NCI-H1417 (cell line): ENCODE measurements at places on chromosomes 2 and 18.
A peak's percentile ranks its signal among the peaks of the same experiment; 100 is the strongest.

DNA sequence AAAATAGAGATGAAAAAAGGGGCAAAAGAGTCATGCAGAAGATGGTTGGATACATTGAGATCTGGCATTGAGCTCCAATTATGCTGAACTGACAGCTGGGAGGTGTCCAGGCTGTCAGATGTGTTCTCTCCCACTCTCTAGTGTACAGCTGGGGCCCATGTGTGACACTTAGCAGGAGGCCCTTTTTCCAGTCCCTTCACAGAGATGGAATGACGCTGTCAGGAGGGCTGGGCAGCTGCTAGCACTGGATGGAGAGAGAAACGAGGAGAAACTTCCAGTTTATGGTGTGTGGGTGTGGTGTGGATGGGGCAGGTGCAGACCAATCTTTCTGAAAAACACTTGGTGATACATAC, 437.7 kb upstream of the HS6ST1 start:
- DNase-seq: no peak

GRCh38 chr2:232382331-232383225, 4.0 kb downstream of the ALPP start:
- DNase-seq: no peak

GRCh38 chr2:64311948-64312621, 141.9 kb upstream of the LGALSL start:
- DNase-seq: no peak

- DNase-seq: no peak
Observed at GRCh38 chr2:63046552-63046951, 4.1 kb upstream of the OTX1 start.

- no peak for DNase-seq
Observed at GRCh38 chr2:233358947-233359346, 4.7 kb downstream of the DGKD start.

- DNase-seq: no peak
Observed at GRCh38 chr18:28855989-28856388, 679.1 kb upstream of the CDH2 start.

- DNase-seq: no peak
Observed at GRCh38 chr18:62621546-62621945, 93.8 kb upstream of the PHLPP1 start.

- DNase-seq: no peak
Observed at GRCh38 chr2:212064318-212064717, 474.3 kb downstream of the ERBB4 start.

- no peak for DNase-seq
Observed at GRCh38 chr2:219611866-219612576, 14.4 kb downstream of the STK11IP start.

DNA sequence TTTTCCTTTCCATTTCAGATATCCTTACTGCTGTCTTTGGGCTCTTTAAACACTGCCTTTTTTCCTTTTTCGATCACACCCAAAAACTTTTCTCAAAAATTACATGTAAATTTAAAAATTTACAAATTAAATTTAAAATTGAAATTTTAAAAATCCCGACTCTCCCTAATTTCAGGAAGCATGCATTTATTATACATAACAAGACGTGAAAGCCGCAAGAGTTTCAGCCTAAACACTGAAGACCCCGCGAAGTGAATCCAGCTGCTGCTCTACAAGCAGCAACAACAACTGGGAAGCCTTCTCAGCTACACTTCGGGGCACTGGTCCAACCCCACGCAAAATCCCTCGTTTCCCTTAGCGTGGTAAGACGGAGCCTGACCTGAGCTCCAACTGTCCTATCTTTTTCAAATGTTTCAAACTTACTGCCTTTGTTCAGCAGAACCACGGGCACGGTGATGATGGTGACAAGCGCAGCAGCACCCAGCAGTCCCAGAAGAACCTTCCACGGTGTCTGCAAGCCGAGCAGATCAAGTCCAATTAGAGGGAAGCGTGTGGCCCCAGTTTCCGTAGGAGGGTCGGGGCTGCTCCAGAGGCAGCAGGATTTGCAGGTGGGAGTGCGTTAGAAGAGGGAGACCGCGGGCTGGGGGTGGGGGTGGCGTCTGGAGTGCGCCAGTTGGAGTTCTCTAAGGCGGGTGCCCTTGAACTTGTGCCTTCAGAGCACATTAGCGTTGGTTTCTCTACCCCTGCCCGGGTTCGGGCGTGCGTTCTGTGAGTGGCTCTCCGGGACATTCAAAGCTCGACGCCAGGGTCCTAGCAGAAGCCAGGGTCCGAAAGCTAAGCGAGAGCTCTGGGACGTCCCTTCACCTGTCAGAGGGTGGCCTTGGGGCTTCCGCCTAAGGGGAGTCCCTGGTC, 783 bp downstream of the DPP4 start:
- DNase-seq: no peak

GRCh38 chr2:206232287-206233035, 42.0 kb upstream of the ZDBF2 start:
- DNase-seq: peak; percentile 91

DNA sequence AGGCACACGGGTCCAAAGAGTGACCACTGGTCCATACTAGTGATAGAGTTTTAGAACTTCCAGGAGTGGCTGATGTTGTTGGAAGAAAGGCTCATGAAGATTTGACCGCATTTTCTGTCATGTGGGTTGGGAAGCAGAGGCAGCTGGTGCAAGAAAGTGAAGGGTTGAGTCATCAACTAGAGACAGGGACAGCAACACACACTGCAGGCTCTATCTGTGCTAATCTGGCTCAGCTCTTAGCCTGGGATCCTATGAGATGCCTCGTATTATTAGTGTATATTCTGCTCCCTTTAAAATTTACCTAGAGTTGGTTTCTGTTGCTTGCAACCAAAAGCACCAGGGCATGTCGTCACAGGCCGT, 2.5 kb upstream of the SH3RF3 start:
- DNase-seq: no peak

- no peak for DNase-seq
Observed at GRCh38 chr2:231238689-231239088, 40.3 kb downstream of the ARMC9 start.

- DNase-seq: no peak
Observed at GRCh38 chr2:31110998-31111397, 27.2 kb downstream of the GALNT14 start.

DNA sequence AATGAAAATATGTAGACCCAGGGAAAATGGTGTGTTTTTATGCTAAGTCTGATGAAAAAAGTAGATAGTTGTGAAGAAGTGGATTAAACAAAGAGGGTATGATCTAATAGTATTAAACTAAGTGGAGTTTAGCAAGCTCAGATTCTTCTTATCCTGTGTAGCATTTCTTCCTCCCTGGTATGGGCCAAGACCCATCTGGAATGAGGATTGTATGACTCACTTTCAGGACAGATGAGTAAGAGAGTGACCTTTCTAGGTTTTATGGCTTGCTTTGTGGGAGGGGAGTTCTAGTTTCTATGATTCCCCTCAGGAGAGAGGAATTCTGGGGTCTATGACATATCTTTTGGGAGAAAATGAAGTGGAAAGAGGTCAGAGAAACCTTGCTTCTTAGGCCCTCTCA, 550.1 kb downstream of the SPAG16 start:
- no peak for DNase-seq

DNA sequence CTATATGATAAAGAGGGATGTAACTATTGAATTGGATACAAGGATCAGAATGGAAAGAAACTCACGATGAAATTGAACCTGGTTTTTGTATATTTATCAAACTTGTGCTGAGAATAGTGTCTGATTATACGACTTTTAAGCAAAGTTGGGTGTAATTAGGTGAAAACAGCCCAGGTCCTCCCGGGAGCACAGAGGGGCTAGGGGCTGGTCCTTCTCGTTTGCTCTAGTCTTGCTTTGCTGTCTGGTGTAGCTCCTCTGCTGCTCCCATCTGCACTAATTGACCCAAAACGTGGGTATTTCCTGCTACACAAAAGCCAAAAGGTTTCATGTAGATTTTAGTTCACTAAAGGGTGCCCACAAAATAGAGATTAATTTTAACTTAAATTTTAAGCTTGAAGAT, 58.7 kb downstream of the HK2 start:
- DNase-seq: no peak

- no peak for DNase-seq
Observed at GRCh38 chr2:64537991-64538390, 13.9 kb downstream of the AFTPH start.

GRCh38 chr2:144154205-144154604, 365.7 kb downstream of the ZEB2 start:
- DNase-seq: no peak

GRCh38 chr2:149160701-149161217, 122.3 kb downstream of the LYPD6B start:
- DNase-seq: no peak

DNA sequence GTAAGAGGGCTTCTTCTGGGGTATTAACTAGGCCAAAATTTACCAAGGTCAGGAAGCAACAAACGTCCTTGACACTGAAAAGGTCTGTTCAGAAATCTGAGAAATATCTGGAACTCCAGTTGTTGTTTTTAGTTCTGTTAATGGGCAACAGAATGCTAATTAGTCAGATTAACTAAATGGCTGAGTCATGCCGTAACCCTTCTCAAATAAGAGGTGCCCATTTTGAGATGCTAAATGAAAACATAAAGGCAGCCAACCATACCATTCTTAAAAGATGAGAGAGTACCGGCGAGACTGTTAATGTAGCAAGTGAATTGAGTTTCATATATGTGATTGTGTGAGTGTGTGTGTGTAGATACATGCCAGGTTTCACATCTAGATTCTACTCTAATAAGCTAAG, 147.9 kb upstream of the GAREM1 start:
- no peak for DNase-seq

- DNase-seq: peak; percentile 37
Observed at GRCh38 chr2:60735496-60736250, 20.4 kb upstream of the PAPOLG start.

DNA sequence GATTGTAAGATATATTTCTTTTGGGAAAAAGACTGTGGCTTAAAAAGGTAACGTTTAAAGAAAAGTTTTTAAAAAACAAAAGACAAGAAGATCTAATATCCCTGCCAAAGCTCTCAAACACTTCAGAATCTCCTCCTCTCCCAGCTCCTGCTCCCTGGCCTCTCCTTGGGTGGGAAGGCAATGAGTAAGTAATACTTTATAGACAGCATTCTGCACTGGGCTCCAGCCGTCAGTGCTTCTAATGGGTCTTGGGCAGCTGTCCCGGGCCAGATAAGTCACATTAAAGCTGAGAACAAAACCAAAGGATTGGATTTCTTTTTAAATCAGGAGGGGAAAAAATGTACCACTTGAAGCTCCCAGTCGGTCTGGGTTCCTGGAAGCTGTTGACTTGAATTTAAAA, 133.7 kb downstream of the ALPK2 start:
- DNase-seq: no peak

- DNase-seq: no peak
Observed at GRCh38 chr2:7693246-7694075, 776.2 kb downstream of the RNF144A start.

GRCh38 chr2:45919160-45919650, 267.7 kb downstream of the PRKCE start:
- peak; percentile 70 for DNase-seq

DNA sequence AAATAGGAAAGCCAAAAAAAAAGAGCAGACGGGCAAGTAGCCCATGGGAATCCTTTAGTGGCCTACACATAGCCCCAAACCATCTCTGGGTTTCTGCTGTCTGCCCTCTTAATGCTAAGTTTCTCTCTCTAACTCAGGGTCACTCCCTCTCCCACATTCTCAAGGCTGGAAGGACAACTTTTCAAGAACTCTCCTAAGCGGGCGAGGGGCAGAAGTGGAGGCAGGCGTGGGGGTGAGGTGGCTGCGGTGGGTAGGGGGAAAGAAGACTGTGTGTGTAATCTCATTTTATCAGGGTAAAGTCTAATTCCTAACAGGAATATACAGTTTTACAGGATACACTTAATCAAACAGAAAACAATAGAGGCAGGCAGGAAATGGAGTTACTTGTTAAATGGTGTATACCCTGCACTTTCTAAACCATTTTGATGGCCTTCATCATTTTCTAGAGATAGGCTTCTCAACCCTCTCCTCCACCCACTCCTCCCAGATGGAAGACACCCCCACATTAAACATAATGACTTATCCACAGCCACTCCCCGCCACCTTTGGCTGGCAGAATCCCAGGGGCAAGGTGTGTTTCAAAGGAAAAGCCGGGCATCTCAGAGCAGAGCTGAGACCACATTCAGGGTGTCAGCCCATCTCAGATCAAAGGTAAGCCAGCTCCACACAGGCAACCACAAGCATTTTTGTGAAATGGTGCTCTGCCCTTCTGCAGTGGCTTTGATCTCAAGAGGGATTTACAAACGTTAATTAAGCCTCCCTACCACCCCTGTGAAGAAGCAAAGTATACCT, 6.8 kb downstream of the SMAD7 start:
- no peak for DNase-seq

- no peak for DNase-seq
Observed at GRCh38 chr2:63855418-63856302, 14.0 kb downstream of the UGP2 start.

- no peak for DNase-seq
Observed at GRCh38 chr2:183416753-183417152, 292.5 kb downstream of the NUP35 start.

DNA sequence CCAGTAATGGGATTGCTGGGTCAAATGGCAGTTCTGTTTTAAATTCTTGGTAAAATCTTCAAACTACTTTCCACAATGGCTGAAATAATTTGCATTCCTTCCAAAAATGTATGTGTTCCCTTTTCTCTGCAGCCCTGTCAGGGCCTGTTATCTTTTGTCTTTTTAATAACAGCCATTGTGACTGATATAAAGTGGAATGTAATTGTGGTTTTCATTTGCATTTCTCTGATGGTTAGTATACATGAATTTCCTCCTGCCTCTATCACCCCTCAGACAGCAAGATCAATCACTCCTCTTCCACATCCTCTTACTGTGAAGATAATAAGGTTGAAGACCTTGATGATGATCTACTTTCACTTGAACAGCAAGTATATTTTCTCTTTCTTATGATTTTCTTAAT, 304.8 kb upstream of the FSIP2 start:
- DNase-seq: no peak

- peak; percentile 5 for DNase-seq
Observed at GRCh38 chr18:5951515-5952091, 56.3 kb upstream of the TMEM200C start.

- DNase-seq: no peak
Observed at GRCh38 chr18:48826271-48826670, 124.5 kb downstream of the SMAD7 start.

DNA sequence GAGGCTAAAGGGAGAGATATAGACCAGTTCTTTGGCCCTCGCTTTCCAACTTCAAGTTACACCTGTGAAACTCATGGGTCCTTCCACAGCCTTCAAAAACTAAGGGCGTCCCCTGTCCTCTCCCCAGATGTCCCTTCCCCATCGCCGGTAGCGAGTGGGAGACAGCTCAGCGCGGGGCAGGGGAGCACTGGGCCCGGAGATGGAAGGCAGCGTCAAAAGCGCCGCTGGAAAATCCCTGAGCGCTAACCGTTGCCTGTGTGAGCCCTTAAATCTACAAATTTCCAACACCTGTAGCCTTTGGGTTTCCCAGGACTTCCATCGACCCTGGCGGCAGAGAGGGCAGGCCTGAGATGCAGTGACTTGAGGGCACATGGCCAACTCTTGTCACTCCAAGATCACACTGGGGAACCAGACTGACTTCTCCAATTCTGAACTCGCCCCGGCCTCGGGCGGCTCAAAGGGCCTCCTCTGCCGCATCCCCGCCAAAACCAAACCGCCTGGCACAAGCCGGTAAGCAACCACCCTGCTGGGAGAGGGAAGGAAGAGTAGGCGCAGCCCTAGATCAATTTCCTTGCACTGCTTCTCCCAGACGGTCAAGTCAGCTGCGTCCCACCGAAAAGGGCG, 879 bp upstream of the EPAS1 start:
- no peak for DNase-seq
